ENCODE measurements at places on chromosomes 7 and 10.

DNA sequence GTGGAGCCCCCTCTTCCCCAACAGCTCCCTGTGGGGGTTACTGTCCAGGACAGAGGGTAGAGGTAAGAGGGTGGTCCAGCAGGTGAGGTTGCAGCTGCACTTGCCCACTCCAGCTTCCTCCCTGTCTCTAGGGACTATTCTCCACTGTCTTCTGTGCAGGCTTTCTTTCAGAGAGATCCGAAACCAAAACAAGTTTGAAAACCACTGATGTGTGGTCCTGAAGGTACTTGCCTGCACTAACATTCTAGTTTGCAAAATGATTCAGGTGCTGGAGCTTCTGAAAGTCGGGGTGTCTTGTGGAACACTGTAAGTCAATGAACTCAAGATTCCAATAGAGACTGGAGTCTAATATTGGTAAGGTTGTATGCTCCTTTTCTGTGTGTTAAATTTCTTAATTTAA, 63.1 kb downstream of the BLNK start:
- no peak for DNase-seq

DNA sequence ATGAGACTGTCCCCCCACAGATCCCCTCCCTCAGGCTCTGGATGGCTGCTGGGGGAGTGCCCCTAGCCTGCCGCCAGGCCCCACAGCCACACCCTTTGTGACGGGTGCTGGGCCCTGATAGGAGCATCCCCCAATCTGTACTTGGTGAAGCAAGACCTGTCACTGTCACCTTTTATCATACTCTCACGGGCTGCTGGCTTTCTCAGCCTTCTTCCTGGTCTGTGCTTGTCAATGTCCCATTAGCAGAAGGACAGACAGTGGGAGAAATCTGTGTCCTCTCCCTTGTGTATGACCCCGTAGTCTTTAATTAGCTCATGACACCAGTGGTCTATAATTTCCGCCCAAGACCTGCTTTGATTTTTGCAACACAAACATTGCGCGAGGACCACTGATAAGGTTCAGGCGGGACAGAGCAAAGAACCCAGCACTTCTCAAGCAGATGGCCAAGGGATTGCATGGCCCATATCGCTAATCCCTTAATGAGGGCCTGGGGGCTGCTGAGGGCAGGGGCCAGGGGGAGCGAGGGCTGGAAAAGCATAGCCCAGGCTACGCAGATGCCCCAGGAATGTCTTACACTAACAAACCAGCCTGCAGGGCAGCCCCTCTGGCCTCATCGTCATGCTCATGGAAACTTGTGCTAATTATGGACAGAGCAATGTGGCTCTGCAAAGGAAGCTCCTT, 127.8 kb downstream of the PTPN20 start:
- DNase-seq = no peak

DNA sequence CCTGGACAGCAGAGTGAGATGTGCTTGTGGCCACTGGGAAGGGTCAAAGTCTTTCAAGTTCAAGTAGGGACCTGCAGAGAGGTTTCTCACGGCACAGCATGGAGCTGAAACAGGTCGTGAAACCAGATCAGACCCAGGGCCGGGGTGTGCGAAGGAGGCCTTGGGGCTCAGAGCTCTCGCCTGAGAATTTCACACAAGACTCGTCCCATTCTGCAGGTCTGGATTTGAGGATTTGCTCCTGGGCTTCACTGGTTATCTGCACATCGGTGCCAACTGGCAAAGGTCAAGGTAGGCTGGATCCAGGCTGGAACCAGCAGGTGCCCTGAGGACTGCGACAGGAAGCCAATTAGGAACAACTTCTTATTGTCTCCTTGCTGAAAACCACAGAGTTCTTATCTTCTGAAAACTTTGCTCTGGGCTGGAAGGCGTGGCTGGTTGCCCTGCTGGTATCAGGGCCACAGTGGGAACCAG, 24.0 kb upstream of the GTF2I start:
- DNase-seq = no peak

GRCh38 chr7:46226860-46227259, 305.8 kb upstream of the IGFBP3 start:
- DNase-seq = no peak

Measured in CD4-positive, alpha-beta T cell (primary cell).